ENCODE measurements at places on chromosomes 16 and 17.

DNA sequence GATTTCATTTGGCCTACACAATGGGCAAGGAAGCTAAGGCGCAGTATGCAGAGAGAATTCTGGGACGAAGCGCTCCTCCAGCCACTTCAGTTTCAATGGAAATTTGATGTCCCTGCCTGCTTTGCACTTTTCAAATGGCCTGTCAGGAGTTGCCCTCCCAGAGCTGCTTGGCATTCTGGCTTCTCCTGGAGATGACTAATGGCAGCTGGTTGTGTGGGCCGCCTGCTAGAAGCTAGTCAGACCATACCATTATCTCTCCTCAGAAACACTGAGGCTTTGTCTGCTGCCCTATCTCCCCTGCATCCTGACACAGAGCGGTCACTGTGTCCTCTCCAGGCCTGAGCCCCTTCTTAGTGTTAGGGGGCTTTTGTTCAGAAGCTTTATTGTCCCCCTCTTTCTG lies 180.1 kb downstream of the SPECC1 start:
- DNase-seq = peak; percentile 68

- DNase-seq = peak; percentile 67
Observed at GRCh38 chr16:10386517-10387100, 748 bp downstream of the ATF7IP2 start.

GRCh38 chr16:55323637-55324271 lies at the start of gene IRX6:
Gene IRX6, plus strand, starts transcription at chr16:55324203. Its CDS starts 889 bp downstream, at chr16:55325092.
- DNase-seq = no peak

DNA sequence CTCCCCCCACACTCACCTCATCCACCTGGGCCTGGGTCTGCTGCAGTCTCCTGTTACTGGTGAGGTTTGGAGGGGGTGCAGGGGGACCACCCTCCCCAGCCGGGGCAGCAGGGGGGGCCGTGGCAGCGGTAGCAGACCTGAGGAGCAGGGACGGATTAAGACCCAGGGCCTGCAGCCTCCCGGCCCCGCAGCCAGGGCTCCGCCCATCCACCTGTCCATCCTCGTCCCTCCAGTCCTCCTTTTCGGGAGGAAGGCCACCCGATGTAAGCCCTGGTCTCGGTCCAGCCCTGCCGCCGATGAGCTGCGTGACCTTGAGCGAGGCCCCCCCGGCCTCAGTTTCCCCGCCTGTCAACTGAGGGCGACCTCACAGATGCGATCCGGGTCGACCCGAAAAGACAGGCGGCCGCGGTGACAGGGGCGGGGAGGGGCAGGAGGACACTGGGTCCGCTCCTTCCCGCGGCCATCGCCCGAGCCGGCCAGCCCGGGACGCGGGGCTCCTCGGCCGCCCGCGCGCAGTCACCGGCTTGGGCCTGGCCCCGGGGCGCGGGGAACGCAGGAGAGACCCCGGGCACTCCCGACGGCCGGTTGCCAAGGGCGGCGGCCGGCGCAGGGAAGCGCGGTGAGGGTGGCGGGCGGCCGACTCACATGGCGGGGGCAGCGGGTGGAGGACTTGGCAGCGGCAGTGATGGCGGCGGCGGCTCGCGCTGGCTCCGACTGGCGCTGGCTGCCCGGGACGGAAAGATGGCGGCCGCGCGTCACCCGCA lies at the start of gene VAMP2:
Gene VAMP2, minus strand, starts transcription at position 716 of the 764 bp plus-strand sequence. Its CDS starts 69 bp downstream, at position 647.
- DNase-seq = peak; percentile 87

DNA sequence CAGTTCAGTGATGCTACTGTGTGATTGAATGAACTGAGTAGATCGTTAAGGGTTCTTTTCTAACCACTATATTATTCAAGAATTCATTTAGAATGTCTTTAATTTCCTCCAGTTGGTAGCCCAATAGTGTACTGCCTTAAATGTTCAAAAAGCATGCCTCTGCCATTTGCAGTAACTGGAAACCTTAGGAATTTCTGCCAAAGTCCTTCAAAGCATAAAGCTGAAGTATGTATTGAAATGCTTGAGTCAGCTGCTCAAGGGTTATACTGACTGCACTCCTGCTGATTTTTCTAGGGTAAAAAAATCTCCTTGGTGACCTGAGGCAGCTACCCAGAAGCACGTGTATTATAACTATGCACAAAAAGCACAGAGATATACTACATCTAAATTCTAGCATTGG lies 56.5 kb downstream of the SNTB2 start:
- no peak for DNase-seq

GRCh38 chr17:74892974-74893911 lies at the start of gene FADS6:
Gene FADS6, minus strand, starts transcription at chr17:74893633. Its CDS starts 38 bp downstream, at chr17:74893595.
- no peak for DNase-seq

GRCh38 chr17:16254773-16255400 lies 37.9 kb downstream of the PIGL start:
- no peak for DNase-seq

GRCh38 chr17:4124999-4125398 lies 17.8 kb downstream of the ZZEF1 start:
- DNase-seq = no peak

DNA sequence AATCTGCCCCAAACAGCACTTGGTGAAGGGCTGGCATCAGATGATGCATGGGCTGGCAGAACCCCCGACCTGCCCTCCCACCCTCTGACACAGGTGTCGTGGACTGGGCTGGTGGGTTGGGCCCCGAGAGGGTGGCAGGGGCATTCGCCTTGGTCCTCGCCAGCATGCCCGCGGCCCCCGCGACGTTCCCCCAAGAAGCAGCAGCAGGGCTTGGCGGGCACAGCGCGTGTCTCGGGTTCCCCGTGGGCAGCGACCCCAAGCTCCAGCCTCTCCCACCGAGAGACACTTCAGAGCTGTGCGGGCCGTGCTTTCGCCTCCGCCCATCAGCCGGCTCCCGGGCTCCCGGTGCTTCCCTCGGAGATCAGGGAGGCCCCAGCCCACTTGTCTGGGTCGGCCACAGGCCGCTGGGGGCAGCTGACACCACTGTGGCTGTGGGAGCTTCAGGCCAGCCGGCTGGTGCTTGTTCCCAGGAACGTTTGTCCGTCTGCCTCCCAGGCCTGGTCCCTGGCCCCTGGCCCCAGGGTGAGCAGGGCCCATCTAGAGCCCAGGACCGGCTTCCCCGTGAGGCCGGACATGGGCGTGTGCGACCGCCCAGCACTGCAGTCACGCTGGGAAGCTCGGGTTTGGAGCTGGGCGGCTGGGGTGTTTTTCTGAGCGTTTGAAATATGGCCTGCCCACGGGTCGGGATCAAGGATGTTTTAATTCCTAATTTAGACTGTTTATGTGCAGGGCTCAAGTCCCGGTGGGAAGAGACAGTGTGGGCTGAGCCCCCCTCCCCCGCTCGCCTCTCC lies 16.6 kb downstream of the CACNA1H start:
- no peak for DNase-seq

GRCh38 chr16:82567175-82567574 lies 59.6 kb upstream of the CDH13 start:
- no peak for DNase-seq

- DNase-seq = peak; percentile 84
Observed at GRCh38 chr16:1379304-1380076, 27.8 kb downstream of the GNPTG start.

DNA sequence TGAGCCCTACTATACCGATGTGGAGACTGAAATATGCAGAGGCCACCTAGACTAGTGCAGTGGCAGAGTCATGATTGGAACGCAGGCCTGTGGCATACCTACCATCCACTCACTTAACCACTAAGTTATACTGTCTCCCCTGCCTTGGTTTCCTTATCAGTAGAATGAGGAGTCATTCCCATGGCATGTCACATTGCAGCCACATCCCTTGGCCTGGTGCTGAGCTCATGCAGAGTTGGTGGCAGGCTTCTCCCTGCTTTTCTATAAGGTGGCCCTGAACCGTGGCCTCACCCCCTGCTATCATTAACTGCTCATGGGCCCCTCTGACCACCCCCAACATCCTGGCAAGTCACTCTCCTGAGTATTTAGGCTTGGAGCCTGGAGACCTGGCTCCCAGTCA lies 212.5 kb downstream of the KATNIP start:
- DNase-seq = no peak

DNA sequence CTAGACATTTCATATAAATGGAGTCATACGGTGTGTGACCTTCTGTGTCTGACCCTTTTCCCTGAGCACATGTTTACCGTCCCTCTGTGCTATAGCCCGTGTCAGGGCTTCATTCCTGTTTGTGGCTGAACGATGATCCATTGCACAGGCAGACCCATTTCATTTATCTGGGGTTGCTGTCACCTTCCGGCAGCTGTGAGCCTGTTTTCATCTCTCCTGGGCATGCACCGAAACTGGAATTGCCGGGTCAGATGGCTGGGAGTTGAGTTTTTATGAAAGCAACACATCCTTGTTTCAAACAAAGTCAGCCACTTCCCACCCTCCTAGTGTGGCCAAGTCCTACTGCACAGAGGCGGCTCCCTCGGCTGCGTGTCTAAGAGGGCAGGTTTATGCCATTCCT lies 25.5 kb downstream of the BAIAP2 start:
- no peak for DNase-seq

DNA sequence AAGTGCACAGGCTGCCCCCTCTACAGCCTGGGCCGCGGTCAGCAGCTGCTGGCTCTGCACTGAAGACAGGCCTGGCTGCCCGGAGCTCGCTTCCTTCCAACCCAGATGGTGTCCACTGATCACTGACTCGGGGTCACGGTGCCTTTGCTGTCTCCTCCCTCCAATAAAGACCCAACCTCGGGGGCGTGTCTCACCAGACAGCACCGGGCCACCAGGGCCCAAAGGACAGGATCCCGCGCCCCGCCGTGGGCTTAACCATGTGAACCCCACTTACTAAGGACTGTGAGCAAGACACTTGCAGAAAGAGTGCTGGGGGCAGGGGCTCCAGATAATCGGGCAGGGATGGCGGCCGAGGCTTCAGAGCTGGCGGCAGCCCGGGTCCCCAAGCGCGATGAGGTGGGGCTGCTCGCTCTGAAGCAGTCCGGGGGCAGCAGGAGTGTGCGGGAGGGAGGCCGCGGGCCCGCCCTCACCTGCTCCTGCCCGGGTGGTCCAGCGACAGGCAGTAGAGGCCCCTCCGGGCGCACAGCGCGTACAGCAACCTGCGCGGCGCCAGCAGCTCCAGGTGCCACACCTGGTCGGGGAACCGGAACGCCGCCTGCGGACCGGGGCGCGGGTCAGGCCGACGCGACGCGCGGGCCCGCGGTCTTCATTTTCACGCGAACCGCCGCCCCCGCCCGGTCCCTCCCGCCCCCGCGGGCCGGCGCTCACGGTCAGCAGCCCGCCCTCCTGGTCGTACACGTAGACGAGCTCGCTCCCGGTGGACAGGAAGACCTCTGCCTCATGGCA lies 502 bp downstream of the FAAP100 start:
- peak; percentile 63 for DNase-seq

- no peak for DNase-seq
Observed at GRCh38 chr16:81040131-81040530, 4.5 kb downstream of the ATMIN start.

GRCh38 chr16:9042964-9043680 lies 48.3 kb upstream of the HAPSTR1 start:
- no peak for DNase-seq

DNA sequence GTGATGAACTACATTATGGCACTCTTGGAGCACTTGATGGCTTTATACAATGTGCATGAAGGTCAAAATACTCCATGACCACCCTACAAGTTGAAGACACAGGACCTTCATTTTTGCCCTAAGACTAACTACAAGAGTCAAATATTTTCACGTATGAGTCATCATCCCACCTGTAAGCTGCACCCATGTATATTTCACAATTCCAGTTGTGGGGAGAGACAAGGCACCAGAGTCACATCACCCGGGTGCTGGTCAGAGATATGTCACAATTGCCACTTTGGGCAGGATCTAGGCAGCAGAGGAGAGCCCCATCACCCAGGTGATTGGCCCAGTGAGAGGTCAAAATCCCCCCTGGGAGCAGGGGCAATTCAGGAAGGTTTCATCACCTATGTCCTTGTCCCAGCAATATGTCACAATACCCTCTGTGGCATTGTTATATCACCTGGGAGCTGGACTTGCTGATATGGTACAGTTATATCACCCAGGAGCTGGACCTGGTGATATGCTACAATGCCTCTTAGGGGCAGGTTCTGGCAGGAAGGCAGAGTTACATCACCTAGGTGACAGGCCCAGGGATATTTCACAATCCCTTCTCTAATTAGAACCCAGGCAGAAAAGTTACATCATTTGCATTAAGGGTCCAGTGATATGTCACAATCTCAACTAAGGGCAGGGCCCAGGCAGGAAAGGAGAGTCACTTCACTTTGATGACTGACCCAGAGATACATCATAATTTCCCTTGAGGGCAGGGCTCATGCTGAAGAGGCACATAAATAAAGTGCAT lies 1839.2 kb downstream of the TP53TG3F start:
- DNase-seq = no peak

- DNase-seq = no peak
Observed at GRCh38 chr17:64614266-64615027, 47.7 kb downstream of the SMURF2 start.

- no peak for DNase-seq
Observed at GRCh38 chr16:87499189-87499486, 6.3 kb upstream of the ZCCHC14 start.

- DNase-seq = no peak
Observed at GRCh38 chr17:40859536-40859935, 7.5 kb downstream of the KRT12 start.

DNA sequence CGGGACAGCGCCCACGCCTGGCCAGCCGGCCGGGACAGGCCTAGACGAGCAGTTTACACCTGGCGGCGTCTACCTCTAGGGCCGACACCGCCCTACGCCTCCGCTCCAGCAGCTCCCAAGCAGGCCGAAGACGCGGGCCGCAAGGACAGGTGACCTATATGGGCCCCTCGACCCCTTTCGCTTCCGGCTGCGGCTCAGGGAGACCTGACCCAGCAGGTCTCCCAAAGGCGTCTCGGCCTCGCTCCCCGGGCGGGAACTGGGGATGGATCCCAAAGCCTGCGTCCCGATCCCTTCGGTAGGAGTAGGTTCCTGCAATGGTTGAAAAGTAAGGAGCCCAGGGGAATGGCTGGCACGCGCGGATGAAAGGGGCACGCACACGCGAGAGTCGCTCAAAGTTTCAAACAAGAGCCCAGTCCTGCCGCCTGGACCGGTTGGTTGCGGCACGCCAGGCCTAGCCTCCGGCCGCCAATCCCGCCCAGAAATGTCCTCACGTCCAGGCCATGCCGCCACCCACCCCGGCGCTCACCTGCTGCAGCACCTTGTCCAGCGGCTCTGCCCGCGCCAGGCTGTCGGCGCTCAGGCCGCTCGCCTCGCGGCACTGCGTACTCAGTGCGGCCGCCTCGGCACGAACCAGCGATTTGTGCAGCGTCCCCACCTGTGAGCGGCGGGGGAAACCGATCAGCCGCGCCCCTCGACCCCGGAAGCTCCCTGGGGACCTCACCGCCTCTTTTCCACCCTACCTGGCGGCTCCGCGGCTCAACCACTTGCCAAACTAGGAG lies 630 bp downstream of the ESRP2 start:
- no peak for DNase-seq

GRCh38 chr17:6676802-6677157 lies 25.2 kb downstream of the C17orf100 start:
- DNase-seq = no peak

GRCh38 chr16:5621826-5622225 lies 524.2 kb upstream of the EEF2KMT start:
- no peak for DNase-seq

- DNase-seq = no peak
Observed at GRCh38 chr17:78717431-78717980, 64.6 kb downstream of the CYTH1 start.

- DNase-seq = no peak
Observed at GRCh38 chr17:49715717-49716279, 8.0 kb upstream of the SLC35B1 start.

GRCh38 chr16:66842765-66843164 lies 1.4 kb upstream of the CA7 start:
- DNase-seq = peak; percentile 35

GRCh38 chr17:32877164-32877764 lies 340 bp upstream of the MYO1D start:
- DNase-seq = peak; percentile 95

Data from hematopoietic multipotent progenitor cell treated with erythropoietin and hydrocortisone succinate and interleukin-3 and kit ligand, for 4 days (in vitro differentiated cells).